ENCODE measurements at places on chromosomes 7 and 10. TPM values are rescaled to one million over a fixed set of nuclear protein-coding genes. Genes with fewer than 3 reads are reported as not detected.

ZNF239 gene
- total RNA-seq, result 16.4 TPM

- H3K36me3 ChIP-seq, result peaks cover 57% of the 10 kb centered on the region
- H3K4me3 ChIP-seq, result no peak overlapping the region
- H3K4me1 ChIP-seq, result no peaks in the 10 kb centered on the region
- no peaks in the 10 kb centered on the region for H3K27me3 ChIP-seq
Observed at GRCh38 chr10:37952926-37953325, 23.5 kb downstream of the ZNF25 start.

GRCh38 chr10:68594405-68594804 is 34.3 kb downstream of the TET1 start:
- no peaks in the 10 kb centered on the region for H3K36me3 ChIP-seq
- H3K27me3 ChIP-seq, result no peaks in the 10 kb centered on the region
- no peak overlapping the region for H3K4me3 ChIP-seq
- peak overlapping the region; percentile 86 for H3K27ac ChIP-seq
- H3K4me1 ChIP-seq, result peaks cover 10% of the 10 kb centered on the region

- peaks cover 57% of the 10 kb centered on the region for H3K4me1 ChIP-seq
- H3K4me3 ChIP-seq, result peak overlapping the region; percentile 70
- H3K36me3 ChIP-seq, result peaks cover 36% of the 10 kb centered on the region
- no peaks in the 10 kb centered on the region for H3K27me3 ChIP-seq
- peak; percentile 100 for DNase-seq
Observed at GRCh38 chr10:97718659-97719142, 5.2 kb downstream of the MARVELD1 start.

DNA sequence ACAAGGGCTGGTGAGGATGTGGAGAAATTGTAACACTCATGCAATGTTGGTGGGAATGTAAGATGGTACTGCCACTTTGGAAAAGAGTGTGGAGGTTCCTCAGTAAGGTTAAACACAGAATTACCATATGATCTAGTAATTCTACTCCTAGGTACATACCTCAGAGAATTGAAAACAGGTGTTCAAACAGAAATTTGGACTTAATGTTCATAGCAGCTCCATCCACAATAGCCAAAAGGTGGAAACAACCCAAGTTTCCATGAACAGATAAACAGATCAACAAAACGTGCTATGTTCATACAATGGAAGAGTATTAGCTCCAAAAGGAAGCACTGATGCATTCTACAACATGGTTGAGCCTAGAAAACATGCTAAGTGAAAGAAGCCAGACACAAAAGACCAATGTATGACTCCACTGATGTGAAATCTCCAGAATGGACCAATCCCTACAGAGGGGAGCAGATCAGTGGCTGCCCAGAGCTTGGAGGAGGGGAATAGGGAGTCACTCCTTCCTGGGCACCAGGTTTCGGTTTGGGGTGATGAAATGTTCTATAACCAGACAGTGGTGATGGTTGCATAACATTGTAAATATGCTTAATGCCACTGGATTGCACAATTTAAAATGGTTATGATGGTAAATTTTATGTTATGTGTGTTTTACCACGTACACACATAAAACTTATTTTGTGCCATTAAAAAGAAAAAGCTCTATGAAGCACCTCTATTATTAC is 5.7 kb upstream of the WDR86 start:
- H3K36me3 ChIP-seq, result no peaks in the 10 kb centered on the region
- peaks cover 23% of the 10 kb centered on the region for H3K27me3 ChIP-seq
- H3K4me3 ChIP-seq, result no peak overlapping the region
- peak; percentile 97 for DNase-seq

NEUROD6 gene
- total RNA-seq, result not detected

DNA sequence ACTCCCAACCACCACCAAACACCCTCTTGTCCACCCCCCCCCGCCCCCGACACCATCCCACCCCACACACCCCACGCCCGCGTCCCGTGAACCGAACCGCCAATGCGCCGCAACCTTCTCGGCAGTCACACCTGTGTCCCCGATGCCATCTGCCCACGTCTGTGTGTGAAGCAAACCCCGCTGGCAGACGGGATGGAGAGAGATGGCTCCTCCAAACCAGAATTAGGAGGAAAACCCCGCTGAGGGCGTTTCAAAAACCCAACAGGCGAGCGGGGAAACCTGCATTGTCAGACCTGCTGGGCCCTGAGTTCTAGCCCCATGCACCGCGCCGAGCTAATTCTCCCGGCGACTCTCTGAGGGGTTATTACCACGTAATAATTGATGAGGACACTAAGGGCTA is 28.6 kb upstream of the KCNK18 start:
- DNase-seq, result no peak
- H3K4me3 ChIP-seq, result no peak overlapping the region
- no peak overlapping the region for H3K27ac ChIP-seq
- H3K4me1 ChIP-seq, result no peaks in the 10 kb centered on the region
- no peaks in the 10 kb centered on the region for H3K36me3 ChIP-seq

UCMA gene
- total RNA-seq, result not detected

DDC gene
- total RNA-seq, result 0.64 TPM

CYP3A5 gene
- total RNA-seq, result 0.83 TPM
